ENCODE measurements at places on chromosomes 4 and X.

GRCh38 chrX:45622538-45622937 lies 421.9 kb upstream of the DIPK2B start:
- DNase-seq, result no peak

- DNase-seq, result no peak
These were observed 85.7 kb downstream of the TSPAN5 start for GRCh38 chr4:98572697-98573096.

GRCh38 chr4:7198440-7199128 lies 6.2 kb downstream of the SORCS2 start:
- no peak for DNase-seq

GRCh38 chr4:185358514-185358913 lies 37.2 kb downstream of the LRP2BP start:
- no peak for DNase-seq

GRCh38 chrX:39067866-39068265 lies 266.6 kb downstream of the MID1IP1 start:
- no peak for DNase-seq

DNA sequence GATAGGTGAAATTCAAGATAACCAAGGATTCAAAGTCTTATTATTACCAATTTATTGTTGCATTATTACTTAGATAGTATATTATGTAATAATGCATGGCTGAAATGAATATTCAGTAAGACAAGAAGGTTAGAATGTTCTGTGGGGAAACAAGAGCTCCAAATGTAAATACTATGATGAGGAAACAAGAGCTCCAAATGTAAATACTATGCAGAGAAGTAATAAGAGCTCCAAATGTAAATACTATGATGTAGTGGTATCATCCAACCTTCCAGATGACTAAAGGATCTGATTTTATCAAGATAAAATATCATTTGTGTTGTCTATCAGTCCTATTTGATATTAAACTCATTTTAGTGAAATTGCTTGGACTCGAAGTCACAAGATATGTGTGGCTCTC lies 82.2 kb upstream of the PCDH18 start:
- no peak for DNase-seq

- DNase-seq, result no peak
These were observed 63.2 kb downstream of the SLC9A6 start for GRCh38 chrX:136048446-136048845.

GRCh38 chr4:70239884-70240591 lies 2.4 kb upstream of the CSN3 start:
- no peak for DNase-seq

DNA sequence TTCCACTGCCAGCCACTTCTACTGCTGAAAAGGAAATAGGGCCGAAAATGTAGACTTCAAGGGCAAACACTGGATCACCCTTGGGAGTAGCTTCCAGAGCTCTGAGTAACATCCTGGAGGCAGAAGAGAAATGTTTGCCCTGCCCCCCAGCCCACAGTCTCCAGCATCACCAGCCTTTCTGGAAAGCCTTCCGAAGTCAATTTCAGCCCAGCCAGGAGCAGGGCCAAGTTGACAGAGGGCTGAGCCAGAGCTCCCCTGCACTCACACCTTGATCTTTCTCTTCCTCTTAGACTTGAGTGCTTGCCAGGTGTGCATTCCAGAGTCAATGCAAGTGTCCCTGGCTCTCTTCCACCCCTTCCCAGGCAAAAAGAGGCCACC lies 35.2 kb downstream of the SLC25A5 start:
- no peak for DNase-seq

GRCh38 chr4:170805352-170805751 lies 715.6 kb upstream of the AADAT start:
- DNase-seq, result no peak

DNA sequence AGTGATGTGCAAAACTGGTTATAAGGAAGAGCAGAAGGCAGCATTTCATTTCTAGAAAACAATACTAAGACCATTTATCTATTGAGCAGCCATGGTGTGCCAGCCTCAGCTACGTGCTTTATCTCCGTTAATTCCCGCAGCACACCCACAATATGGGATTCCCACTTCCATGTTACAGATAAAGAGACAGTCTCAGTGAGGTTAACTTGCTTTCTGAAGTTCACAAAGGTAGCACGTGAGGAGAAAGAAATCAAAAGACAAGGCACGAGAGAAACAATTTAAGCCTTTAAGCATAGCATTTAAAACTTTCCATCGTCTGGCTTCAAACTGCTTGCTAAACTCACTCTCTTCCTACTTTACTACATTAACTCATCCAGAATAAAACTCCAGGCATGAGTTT lies 8.0 kb upstream of the RPL34 start:
- no peak for DNase-seq

- no peak for DNase-seq
These were observed 18.0 kb downstream of the RUFY3 start for GRCh38 chr4:70739496-70740337.

DNA sequence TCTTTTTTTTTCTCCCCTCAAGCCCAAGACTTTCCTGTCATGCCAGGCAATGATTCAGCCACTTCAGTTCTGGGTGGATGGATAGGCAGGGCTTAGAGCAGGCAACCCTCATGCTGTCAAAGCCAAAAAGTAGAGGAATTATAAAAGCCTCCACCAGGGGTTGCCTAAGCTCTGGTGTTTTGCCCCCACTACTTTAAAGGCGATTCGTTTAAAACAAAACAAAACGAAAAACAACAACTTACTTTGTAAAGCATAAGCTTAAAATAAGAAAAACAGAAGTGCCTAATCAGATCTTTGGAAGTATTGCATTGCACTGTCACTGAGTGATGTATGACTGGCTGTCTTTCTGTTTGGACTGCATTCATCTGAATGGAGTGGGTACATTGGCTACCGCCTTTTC lies 5.3 kb upstream of the IDS start:
- DNase-seq, result no peak

DNA sequence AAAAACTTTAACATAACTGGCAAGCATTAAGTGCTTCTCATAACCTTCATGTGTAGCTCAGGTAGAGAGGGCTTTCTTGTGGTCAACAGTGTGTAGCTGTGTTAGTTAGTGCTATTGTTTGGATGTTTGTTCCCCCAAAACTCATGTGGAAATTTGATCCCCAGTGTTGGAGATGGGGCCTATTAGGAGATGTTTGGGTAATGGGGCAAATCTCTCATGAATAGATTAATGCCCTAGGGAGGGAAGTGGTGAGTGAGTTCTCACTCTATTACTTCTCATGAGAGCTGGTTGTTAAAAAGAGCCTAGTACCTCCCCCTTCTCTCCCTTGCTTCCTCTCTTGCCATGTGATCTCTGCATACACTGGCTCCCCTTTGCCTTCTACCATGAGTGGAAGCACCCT lies 16.5 kb upstream of the SLC25A43 start:
- DNase-seq, result no peak

- no peak for DNase-seq
These were observed 40.9 kb downstream of the TSC22D3 start for GRCh38 chrX:107734646-107735045.

DNA sequence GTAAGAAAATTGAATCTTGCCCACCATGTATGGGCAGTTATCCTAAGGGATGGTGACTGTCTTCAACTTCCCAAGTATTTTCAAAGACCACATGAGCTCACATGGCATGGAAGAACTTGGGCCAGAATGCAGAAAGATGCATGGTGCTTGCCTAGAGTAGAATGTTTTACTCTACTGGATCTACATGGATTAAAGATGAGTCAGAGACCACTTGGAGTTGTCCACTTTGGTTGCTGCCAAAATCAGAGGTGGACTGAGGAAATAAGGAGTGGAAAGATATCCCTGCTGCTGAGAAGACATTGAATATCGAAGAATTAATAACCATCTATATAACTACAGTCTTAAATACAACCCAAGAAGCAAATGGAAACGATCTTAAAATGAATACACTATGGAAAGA lies 498.1 kb downstream of the NLGN4X start:
- no peak for DNase-seq

- no peak for DNase-seq
These were observed 11.2 kb downstream of the CHST7 start for GRCh38 chrX:46584736-46585135.

DNA sequence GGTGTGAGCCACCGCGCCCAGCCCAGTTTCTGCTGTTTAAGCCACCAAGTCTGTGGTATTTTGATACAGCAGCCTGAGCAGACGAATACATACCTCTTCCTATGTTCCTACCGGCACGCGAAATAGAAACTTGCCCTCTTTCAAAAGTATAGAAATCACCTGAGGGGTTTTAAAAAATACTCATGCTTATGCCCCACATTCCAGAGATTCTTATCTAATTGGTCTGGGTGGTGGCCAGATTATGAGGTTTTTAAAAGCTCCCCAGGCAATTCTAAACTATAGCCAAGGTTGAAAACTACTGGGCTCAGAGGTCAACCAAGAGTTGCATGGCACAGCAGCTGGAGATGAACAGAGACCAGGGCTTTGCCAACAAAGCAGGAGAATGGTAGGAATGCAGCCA lies 24.9 kb upstream of the HUWE1 start:
- no peak for DNase-seq

DNA sequence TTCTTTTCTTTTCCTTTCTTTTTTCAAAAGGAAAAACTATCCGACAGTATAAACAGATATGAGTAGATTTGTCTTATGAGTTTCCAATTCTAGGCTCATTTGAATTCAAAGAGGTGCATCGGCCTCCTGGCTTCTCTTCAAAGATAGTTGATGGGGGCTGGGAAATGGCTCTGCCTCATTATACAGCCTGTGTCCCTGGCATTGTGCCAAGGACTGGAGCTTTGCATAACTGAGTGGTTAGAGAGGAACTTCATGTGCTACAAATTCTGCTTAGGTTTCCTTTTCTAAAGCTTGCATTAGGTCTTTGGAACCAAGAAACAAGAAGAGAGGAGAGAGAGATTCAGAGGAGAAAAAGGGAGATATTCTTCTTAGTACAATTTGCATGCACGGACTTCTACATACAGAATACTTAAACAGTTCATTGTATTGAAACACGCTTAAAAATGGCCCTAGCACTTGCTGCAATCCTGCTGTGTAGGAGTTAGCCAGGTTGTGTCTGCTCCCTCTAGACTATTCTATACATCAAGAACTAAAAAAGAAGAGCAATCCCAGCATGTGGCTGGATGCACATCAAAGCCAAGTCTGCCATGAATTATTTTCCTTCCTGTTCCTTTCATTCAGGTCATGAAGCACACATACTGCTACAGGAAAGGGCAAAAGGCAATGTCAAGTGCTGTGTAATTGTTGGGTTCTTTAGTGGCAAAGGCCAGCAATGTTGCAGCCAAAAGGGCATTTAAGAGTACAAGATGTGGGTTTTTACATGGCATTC lies 70.9 kb downstream of the INTS12 start:
- DNase-seq, result no peak

DNA sequence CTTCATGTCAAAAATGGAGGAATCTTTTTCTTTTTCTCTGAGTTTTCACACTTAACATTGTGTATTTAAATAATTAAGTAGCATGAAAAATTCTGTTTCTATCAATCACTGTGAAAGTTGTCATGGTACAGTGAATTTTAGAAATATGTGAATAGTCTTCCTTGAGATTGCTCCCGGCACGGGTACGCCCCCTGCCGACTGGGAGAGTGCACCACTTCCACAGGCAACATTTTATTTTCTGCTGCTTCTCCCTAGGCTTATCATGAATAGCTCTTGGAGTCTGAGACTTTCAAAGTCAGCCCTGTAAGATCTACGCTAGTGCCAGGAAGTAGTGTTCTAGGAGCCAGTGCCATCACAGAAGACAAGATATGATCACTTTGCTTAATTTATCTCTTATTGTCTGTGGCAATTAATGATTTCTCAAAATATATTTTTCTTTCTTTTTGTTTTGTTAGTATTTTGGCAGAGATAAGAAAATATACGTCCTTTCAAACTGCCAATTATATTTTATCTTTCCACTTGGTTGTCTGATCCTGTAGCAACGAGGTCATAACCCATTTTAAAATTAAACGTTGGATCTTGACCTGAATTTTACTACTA lies 763.8 kb upstream of the AADAT start:
- peak; percentile 27 for DNase-seq

GRCh38 chrX:148363471-148364235 lies 136.8 kb upstream of the AFF2 start:
- DNase-seq, result no peak

DNA sequence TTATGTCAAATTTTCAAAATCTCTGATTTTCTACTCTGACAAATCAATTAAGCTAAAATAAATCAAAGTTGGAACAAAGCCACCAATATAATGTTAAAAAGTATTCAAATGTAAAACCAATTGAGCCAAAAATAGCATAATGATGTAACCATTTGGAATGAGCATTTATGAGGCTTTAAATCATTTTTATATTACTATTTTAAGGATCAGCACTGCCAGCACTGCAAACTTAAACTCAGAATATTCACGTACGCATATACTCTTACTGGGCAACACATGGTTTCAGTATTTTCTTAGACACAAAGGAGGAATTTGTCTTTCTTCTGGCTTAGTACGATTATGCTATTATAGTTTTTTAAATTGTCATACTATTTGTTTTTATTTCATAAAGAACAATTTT lies 52.2 kb downstream of the AFAP1 start:
- no peak for DNase-seq

DNA sequence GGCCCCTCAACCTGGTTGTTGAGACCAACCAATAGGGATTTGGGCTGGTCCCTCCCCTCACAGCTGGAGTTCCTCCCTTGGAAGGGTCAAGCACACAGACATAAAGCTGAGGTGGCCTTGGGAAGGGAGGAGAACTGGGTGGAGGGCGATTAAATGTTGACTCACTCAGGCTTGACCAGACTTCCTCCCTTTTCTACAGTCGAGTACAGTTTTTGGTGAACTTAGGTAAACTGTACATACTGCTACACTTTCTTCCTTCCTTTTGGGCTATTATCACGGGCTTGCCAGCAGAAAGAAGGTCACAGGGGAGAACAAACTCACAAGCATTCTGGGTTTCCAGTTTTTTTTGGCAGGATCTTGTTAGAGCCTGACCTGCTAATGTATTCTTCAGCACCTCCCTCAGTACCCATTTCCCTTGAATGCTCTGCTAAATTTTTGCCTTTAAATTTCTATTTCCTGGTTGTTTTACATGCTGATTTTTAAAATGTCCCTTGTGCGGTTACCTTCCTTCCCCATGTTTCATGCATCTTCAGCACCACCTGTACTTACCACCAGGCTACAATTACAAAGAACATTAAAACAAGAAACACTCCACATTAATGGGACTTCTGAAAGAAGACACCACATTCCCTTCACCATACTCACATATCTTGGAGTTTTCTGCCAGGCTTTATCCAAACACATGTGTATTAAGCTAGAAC lies 135.2 kb upstream of the RASGEF1B start:
- DNase-seq, result no peak

- DNase-seq, result no peak
These were observed 31.5 kb upstream of the NAA11 start for GRCh38 chr4:79357365-79357764.

DNA sequence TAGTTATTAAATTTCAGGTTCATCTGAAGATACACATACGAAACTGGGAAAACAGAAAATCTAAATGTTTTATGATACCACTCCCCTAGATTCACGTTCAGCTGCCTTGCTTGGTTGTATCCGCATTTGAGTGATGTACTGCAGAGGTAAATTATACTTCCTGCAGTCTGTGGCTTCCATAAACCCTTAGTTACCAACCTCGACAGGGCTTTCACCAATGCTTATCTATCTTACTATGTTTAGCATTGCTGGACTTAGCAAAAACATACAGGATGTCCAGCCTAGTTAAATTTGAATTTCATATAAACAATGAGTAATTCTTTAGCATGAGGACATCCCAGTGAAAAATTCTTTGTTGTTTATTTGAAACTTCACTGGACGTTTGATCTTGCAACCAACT lies 108.8 kb downstream of the TMA16 start:
- no peak for DNase-seq

GRCh38 chr4:25972984-25973745 lies 59.1 kb downstream of the SMIM20 start:
- no peak for DNase-seq

- no peak for DNase-seq
These were observed 5.3 kb downstream of the SLC16A2 start for GRCh38 chrX:74426615-74427014.
